ENCODE measurements at places on chromosomes 7 and 10.

DNA sequence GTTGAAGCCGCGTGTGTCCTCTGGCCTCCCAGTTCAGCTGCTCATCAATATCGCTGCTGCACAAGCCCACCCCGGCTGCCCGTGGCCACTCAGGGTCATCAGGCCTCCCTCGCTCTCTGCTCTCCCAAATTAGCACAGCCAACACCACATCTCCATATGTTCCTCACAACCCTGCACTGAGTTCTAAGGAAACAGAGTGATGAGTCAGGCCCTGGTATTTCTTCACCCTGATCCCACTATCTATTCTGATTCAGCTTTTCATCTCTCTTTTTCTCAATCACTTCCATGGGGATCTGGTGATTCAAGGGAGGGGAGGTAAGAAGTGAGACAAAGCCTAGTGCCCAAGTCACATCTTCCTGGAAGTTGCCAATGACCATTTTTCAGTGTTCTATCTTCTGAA lies 23.8 kb downstream of the CYTH3 start:
- no peak for DNase-seq

GRCh38 chr7:135812148-135812547 lies 63.5 kb upstream of the FAM180A start:
- DNase-seq: no peak

DNA sequence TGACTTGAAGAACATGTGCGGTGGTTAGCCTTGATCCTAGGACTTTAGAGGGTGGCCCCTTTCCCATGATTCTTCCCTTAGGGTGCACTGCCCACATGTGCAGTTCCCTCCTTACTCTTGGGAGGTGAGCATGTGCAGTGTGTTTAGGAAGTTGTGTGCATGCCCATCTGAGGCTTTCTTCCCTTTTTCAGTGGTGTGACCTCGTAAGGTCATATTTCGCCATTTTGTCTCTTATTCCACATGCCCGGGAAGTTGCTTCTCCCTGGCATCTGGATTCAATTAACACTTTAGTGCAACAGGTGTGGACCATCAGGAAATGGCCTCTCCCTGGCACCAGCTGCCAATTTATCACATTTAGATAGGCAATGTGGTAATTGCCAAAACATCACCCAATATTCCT lies 380.6 kb upstream of the VSTM2A start:
- DNase-seq: no peak

DNA sequence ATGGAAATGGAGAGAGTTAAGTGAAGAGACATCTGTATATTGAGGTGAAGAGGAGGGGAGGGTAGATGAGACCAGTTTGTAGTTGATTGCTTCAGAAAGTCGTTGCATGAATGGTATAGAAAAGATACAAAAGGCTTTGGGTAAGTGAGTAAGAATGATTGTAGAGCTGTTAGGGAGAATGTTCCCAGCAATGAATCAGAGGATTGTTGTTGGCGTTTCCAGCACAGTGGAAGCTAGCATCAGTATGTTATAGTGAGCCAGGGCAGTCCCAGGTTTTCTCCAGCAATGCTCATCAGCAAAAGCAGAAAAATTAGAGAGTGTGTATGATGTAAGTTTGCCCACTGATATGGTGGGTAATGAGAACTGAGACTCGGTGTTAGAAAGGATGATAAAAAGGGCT lies 15.4 kb upstream of the CDK6 start:
- DNase-seq: no peak

- no peak for DNase-seq
Measured at GRCh38 chr7:44212581-44213184, 11.9 kb downstream of the YKT6 start.

DNA sequence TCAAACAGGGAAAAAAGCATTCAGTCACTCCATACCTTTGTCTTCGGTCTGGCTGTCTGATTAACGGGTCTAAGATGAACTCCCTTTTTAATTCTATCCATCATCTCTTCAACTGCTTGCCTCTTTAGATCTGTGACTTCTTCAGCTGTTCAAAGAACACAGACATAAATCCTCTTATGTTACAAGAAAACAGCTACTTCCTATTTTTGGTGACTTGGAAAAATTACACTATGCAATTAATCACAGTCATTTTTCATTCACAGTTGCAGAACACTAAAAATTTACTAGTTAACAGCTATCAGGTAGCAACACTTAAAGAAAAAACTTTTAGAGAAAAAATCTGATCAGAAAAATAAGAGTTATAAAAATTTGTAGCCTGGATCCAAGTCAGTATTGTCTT lies 66.0 kb downstream of the ENO4 start:
- DNase-seq: no peak

GRCh38 chr7:73904219-73905137 lies 43.5 kb downstream of the TMEM270 start:
- no peak for DNase-seq

DNA sequence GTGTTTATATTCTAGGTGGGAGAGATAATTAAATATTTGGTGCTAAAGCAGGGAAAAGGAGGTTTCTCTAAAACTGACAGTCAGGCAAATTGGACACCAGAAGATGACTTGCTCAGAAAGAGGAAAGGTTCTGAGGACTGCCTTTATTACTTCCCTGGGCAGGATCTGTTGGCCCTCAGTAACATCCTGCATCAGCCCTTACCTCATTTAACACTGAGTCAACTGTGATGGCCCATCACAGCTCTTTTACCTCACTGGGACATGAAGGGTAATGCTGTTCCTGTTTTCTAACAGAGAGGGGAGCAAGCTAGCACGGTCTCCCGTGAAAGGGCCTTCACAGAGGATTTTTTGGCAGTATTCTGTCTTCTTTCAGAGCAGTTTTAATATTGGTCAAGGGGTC lies 12.0 kb downstream of the PPP1R17 start:
- no peak for DNase-seq

DNA sequence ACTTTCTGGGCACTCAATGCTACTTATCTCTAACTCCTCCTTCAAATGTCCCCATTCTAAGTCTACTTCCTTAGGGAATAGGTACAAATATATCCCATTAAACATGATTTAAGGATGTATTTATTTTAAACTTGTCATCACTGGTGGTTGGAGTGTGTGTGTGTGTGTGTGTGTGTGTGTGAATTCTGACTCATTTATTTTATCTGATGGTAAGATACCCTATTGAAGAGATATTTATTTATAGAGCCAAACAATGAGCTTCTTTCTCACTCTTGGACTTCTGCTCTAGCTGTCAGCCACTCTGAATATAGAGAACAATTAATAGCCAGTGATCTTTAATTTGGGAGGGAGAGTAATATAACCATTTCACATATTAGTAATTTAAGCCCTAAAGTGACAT lies 17.8 kb upstream of the MAGI2 start:
- DNase-seq: no peak

GRCh38 chr10:91978585-91978984 lies 55.0 kb downstream of the BTAF1 start:
- no peak for DNase-seq

DNA sequence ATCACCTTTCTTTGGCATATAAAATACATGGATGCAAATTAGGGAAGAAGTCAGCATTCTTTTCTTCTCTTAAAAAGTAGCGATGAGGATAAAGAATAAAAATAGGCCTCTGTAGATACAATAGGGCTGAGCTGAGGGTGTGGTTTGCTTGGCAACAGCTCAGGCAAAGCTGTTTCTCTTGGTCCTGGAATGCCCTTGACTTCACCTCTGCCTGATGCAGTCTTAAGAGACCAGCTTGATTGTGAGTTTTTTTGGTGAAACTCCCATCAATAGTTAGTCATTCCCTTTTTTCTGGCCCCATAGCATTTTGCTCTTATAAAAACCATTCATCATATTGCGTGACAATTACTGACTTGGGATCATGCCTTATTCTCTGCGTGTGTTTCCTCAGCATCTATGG lies 42.1 kb upstream of the MKLN1 start:
- no peak for DNase-seq

GRCh38 chr7:148598351-148598750 lies 7.8 kb downstream of the C7orf33 start:
- DNase-seq: no peak

DNA sequence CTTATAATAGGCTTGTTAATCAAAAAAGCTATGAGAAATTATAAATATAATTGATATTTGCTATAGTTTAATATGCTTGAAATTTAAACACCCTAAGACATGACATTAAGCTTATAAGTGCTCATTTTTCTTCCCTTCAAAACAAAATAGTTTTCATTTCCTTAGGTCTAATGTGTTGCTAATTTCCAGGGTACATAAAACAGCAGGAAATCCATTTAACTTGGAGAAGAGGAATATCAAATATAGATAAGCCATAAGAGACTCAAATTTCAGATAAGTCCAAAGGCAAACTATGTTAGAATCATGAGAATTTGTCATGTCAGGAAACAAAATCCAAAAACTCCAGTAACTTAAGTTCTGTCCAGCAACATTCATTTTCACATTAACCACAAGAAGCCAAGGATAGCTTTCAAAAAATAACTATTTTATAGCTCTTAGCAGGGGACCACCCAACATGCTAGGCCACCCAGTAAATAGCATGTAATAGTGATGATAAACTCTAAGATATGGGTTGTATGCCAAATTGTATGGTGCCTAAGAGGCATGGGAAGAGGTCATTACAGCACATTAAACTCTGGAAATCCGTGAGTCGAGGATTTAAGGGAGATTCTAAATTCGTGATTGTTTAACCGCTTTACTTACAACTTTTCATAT lies 298.1 kb downstream of the CRPPA start:
- no peak for DNase-seq

GRCh38 chr7:29328045-29328444 lies 133.5 kb downstream of the CHN2 start:
- DNase-seq: no peak

GRCh38 chr7:81616951-81617350 lies 152.9 kb downstream of the HGF start:
- DNase-seq: no peak

- no peak for DNase-seq
Measured at GRCh38 chr10:17814973-17815372, 5.8 kb downstream of the MRC1 start.

DNA sequence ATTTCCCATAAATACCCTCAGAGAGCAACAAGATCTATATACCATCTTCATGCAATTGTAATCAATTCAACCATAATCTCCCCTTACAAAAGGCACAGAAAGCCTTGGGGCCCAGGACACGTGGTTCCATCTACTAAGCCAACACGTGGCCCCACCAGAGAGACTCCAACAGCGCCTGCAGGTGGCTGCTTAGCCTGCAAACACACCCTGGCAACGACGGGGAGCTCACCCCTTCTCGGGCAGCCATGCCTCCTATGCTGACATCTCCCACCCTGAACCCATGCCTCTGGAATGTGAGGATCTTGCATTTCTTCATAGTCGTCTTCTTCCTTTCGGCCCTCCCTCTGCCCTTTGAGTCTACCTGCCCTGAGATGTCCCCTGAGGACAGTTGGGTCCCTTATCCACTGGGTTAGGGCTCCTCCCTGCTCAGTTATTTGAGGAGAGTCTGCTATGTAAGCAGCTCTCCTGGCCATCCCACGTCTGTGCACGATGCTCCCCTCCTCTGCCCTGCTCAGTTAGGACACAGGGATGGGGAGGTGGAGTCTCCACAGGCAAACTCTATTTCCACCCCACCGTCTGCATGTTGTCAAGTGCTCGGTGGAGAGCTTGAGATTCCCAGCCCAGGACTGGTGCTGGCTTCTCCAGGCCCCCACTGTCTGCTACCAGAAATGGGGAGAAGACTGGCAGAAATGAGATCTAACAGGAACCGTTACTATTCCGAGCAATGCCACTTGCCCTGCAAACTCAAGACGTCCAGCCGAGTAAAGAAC lies 36.5 kb downstream of the EBF3 start:
- no peak for DNase-seq

DNA sequence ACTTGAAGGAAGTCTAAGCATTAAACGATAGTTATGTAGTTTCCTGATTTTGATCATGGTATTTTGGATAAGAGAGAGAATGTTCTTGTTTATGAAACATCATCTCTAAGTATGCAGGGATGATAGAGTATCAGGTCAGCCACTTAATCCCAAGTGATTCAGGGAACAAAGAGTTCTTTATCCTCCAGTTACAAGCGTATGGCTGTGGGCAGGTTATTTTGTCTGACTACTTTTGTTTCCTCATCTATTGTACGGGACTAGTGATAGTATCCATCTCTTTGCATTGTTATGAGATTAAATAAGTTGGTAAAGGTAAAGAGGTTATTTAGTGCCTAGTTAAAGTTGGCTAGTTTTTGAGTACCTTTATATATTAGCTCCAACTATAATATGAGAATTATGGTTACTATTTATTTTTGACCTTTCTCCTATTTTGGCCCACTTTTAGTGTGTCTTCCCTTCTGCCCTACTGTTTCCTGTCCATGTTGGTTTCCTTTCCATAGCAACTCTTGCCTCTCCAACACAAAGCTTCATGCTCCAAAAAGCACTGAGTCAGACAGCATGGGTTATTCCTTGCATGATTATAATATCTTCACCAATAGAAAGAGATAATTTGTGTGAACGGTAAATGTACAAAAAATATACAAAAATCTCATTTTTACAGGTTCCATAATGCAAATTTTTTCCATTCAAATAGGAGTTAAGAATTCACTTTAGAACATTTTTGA lies 65.4 kb downstream of the SP8 start:
- no peak for DNase-seq

DNA sequence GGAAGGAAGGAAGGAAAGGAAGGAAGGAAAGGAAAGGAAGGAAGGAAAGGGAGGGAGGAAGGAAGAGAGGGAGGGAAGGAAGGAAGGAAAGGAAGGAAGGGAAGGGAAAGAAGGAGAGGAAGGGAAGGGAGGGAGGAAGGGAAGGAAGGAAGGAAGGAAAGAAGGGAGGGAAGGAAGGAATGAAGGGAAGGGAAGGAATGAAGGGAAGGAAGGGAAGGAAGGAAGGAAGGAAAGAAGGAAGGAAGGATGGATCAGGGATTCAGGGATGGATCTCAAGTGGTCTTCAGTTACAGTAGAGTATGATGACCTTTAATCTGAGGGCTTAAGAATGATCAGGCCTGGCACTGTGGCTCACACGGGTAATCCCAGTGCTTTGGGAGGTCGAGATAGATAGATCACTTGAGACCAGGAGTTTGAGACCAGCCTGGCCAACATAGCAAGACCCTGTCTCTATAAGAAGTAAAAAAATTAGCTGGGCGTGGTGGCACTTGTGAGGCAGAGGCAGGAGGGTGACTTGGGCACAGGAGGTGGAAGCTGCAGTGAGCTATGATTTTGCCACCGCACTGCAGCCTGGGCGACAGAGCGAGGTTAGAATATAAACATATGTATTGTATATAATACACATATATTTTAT lies 760 bp upstream of the FOXK1 start:
- peak; percentile 10 for DNase-seq

GRCh38 chr7:101140339-101140699 lies 13.4 kb downstream of the SERPINE1 start:
- DNase-seq: no peak

GRCh38 chr7:45024126-45024744 lies 24.2 kb downstream of the CCM2 start:
- no peak for DNase-seq

GRCh38 chr10:63763744-63764143 lies 242.5 kb downstream of the REEP3 start:
- DNase-seq: no peak
